ENCODE measurements at places on chromosomes 13 and 19.

DNA sequence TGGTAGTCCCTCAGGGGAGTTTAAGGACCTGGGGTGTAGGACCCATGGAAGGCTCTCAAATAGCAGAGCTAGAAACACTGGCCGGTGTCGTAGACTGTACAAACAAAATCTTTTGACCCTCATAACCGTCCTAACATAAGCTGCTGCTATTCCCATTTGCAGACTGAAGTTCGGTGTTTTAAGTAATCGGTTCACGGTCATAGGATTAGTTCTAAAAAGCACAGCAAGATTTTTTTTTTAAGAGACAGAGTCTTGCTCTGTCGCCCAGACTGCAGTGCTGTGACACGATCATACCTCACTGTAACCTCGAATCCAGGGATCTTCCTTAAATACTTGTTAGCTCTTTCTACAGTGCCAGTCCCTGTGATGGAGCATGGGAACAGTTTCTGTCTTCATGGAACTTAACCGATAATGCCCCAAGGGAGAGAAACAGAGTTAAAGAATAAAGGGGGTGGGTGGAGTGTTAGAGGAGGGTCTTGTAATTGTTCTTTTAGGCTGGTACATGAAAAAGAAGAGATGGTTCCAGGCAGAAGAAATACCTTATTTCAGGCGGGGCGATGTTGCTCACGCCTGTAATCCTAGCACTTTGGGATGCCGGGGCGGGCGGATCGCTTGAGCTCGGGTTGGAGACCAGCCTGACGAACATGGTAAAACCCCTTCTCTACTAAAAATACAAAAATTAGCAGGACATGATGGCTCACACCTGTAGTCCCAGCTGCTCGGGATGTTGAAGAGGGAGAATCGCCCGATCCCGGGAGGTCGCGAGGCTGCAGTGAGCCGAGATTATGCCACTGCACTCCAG lies 475 bp upstream of the ZC3H4 start:
- DNase-seq = no peak

DNA sequence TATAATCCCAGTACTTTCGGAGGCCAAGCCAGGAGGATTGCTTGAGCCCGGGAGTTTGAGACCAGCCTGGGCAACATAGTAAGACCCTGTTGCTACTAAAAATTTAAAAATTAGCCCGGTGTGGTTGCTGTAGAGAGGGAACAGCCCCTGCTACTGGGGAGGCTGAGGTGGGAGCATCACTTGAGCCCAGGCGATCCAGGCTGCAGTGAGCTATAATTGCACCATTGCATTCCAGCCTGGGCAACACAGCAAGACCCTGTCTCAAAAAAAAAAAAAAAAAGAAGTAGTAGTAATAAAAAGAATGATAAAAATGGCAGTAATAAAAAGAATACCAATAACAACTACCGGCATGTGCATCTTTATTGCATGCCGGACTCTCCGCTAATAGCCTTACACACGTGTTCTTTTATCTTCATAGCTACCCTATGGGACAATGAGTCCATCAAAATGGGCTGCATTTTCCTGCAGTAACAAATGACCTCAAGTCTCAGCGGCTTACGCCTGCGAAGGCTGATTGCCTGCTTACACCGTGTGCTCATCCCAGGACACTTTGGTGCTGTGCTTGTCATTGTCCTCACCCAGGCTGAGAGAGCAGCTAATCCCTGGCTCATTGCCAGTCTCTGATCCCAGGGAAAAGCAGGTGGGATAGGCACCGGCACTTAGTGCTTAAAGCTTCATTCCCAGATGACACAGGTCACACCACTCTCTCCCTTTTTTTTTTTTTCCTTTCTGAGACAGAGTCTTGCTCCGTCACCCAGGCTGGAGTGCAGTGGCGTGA lies 14.4 kb upstream of the SYCN start:
- DNase-seq = no peak

- no peak for DNase-seq
These were observed 4.8 kb downstream of the TPT1 start for GRCh38 chr13:45336025-45336800.

DNA sequence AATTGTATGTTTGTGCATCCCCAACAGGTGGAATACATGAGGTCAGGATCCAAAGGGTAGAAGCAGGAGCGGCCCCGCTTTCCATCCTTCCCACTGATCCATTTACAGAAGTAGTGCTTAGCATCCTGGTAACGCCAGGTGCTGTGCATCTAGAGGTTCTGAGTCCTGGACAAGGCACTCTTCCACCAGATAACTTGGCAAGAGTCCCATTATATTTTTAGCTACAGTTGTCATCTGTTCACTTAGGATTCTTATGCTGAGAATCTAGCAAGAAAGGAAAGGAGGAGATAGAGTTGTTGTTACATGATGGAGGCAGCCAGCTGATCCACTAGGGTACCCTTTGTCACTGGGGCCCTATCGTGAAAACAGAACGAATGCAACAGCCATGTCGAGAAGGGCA lies 389.5 kb upstream of the ZNF507 start:
- no peak for DNase-seq

- no peak for DNase-seq
These were observed 211.6 kb downstream of the DNAJC15 start for GRCh38 chr13:43235028-43235427.

DNA sequence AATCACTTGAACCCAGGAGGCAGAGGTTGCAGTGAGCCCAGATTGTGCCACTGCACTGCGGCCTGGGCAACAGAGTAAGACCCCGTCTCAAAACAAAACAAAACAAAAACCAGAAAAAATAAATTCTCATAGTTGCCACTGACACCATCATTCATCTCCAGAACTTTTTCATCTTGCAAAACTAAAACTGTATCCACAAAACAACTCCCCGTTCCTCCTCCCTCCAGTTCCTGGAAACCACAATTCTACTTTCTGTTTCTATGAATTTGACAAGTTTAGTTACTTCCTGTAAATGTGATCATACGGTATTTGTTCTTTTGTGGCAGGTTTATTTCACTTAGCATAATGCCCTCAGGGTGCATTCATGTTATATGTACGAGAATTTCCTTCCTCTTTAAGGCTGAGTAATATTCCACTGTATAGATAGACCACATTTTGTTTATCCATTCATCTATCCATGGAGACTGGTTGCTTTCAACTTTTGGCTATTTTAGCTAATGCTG lies 13.2 kb upstream of the ADGRE5 start:
- no peak for DNase-seq

DNA sequence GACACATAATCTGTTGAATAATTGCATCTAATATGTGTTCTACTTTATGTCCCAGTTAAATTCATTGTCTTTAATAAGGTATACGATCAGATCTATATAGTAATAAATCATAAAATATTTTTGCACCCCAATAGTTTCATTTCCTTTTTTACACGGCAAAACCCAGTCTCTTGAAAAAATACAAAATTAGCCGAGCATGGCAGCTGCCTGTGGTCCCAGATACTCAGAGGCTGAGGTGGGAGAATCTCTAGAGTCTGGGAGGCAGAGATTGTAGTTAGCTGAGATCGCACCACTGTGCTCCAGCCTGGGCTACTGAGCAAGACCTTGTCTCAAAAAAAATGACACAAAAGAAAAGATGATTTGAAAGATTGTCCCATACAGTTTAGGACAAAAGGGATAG lies 52.3 kb upstream of the PARP4 start:
- DNase-seq = no peak

GRCh38 chr19:32863841-32864240 lies 5.7 kb downstream of the SLC7A9 start:
- DNase-seq = no peak

DNA sequence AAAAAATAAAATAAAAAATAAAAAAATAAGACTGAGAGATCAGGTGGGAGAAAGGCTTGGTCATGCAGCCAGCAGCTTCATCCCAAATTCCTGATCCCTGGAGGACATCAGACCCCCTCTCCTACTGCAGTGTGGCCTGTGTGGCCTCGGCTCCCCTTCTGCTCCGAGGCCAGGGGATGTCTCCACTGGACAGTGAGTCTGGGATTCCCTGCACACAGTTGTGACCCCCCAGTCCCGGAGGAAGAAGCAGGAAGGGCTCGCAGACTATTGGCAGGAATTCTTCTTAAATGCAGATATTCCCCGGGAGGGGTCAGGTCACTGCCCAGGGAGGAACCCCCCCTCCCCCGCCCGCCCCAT lies 41.9 kb downstream of the ZNF627 start:
- DNase-seq = no peak

- no peak for DNase-seq
These were observed 4.2 kb upstream of the PLAUR start for GRCh38 chr19:43674183-43674582.

GRCh38 chr13:21753117-21753729 lies 82.3 kb downstream of the FGF9 start:
- DNase-seq = no peak

- no peak for DNase-seq
These were observed 30.0 kb downstream of the MPHOSPH8 start for GRCh38 chr13:19663416-19663979.

DNA sequence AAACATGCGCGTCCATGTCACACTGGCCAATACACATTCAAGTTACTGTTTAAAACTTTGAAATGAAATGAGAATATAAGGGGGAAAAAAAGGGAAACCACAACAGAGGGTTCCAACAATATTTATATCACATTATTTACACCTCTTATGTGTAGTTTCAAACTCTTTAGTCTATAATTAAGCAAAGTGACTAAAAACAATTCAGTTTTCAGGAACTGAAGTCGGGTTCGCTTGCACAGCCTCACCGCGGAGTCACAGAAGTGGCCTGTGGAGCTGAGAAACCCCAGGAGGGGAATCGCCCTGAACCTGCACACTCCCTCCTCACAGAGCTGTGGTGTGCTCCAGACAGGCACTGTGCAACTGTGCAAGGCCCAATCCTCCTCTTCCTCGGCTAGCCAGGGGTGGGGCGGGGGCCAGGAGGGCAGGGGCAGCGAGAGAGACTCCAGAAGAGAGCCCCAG lies 75.9 kb downstream of the STK24 start:
- no peak for DNase-seq

DNA sequence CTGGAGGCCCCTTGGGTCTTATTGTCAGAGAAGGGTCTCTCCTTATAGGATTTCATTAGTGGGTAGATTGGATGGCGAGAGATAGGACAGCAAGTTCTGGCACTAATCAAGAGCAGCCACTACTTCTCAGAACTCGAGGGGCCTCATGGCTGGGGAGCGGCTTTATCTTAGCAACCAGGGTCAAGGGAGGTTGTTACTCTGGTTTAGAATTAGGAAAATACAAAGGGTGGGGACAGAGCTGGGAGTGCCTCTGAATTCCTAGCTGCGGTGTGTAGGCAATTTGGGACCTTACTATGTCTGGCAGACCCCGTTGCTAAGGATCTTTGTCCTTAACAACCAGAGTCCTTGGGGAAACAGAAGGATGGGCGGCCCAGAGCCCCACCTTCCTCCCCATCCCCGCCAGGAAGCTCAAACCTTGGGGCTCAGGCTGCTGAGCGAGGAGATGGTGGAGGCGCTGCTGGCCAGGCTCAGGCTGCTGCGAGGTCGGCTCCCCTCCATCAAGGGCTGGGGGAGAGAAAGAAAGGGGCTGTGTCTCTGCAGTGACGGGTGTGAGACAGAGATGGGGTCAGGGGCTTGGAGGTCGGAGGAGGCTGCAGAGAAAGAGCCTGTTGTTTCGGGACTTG lies 1.2 kb downstream of the PLEKHA4 start:
- DNase-seq = no peak

GRCh38 chr19:35126624-35126959 lies 8.3 kb downstream of the LGI4 start:
- no peak for DNase-seq

- DNase-seq = no peak
These were observed 28.7 kb upstream of the CD33 start for GRCh38 chr19:51196181-51196580.

DNA sequence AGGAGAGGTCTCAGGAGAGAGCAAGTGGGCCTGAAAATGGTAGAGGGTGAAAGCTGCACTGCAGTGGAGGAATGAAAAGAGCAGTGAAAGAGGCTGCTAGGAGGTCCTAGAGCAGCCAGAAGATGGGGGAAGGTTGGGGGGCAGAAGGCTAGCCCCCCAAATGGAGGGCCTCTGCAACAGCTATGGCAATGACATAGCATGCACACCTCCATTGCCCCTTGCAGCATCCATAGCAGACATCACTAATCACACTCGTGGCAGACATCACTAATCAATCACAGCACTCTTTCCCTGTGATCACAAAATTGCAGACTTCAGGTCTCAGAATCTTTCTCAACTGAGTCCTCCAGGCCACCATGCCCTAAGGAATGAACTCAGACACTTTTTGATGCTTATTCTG lies 21.9 kb downstream of the CCL25 start:
- no peak for DNase-seq

- DNase-seq = no peak
These were observed 560.6 kb downstream of the TBC1D4 start for GRCh38 chr13:74921326-74921725.

Data from esophagus squamous epithelium (tissue), 5 donors.